ENCODE measurements at places on chromosomes 16 and 17.

GRCh38 chr17:17749921-17750320 is 68.7 kb downstream of the RAI1 start:
- DNase-seq, result no peak

GRCh38 chr16:125011-125410 is 13.5 kb downstream of the NPRL3 start:
- DNase-seq, result no peak

DNA sequence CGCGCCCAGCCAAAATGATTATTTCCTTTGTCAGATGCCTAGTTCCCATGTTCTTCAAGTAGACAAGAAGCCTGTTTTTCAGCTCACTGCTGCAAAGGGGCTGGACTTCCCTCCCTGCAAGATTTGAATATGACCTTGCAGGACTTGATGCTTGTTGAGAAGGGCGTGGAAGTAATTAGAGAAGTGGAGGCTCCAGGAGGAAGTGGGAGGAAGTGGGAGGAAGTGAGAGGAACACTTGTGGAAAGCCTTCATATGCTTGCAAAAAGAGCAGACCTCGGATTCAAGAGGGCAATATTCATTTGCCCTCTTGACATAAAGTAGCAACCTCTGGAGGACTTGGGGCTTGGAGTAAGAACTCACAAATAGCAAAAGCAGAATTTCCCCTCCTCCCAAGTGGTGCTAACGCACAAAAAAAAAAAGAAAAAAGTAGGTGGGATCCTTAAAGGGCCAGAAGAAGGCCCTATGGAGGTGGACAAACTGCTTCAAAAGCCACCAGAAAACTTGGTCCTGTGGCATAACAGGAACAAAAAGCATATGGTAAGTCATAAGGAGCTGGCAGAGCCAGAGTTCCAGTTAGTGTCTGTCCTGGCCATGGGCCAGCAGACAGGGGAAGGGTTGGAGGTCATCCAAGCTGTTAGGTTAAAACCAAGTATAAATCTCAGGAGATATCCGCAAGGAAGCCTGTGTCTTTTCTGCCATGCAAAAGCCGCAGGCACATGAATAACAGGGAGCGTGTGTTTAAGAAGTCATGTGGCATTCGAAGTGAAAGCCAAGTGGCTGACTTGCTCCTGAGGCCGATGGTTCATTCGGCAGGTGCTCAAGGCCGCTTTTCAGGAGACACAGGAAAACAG is 20.6 kb upstream of the PRKAR1A start:
- DNase-seq, result no peak

DNA sequence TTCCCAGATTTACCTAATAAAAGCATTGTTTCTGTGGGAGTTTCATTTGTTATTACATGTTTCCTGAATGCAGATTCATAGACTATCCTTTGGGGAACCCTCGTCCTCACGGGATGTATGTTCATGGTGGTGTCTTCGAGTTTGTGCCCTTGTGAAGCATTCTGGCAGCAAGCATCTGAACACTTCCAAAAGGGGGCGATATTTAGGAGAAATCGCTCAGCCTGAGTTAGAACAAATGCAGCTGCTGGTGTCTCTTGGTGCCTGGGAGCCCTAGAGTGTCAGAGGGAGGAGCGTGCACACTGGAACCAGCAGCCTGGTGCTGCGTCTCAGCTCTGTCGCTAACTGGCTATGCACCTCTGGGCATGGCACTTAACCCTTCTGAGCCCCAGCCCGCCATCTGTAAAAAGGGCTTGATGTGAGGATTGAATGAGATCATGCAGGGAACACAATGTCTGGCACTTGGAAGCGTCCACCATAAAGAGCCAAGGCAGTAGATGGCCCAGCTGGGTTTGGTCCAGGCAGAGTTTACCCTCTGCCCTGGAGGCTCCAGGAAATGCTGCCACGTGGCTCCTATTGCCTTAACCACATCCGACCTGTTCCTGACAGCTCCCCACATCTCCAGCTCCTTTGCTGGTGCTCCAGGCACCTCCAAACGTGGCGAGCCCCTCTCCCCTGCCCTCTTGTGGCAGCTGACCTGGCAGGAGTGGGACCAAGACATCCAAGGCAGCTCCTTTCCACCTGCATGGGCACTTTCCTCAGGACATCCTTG is 25.0 kb upstream of the C16orf78 start:
- DNase-seq, result no peak

DNA sequence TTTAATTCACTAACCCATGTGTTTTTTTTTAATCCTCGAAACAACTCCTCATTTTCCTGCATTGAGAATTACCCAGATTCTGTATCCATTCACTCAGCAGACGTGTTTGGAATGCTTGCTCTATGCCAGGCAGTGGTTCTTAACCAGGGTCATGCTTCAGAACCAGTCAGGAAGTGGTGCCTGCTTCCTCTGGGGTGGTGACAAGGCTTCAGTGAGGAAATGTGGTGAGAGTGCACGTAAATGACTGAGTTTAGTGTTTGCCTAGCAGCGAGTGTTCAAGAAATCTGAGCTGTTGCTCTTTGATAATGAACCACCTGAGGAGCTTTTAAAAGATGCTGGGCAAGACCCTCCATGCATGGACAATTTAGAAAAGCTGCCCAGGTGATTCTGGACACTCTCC is 9.9 kb downstream of the ZFP90 start:
- DNase-seq, result no peak

GRCh38 chr17:50926523-50926922 is 60.4 kb upstream of the TOB1 start:
- DNase-seq, result no peak

DNA sequence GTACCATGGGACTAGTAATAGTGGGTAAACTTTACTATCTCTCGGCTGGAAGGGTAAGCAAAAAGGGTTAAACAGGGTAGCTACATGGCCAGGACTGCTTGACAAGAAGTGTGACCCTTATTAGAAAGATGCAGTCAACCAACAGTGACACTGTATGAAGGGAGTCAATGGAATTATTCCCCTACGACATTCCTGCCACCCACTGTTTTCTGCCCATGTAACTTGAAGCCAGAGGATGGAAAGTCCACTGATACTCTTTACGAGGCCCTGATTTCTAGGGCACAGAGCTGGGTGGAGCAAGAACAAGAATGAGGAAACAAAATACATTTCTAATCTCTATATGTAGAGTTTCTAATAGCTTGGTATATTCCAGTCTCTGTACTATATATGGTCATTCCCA is 1102.5 kb downstream of the CDH11 start:
- DNase-seq, result no peak

DNA sequence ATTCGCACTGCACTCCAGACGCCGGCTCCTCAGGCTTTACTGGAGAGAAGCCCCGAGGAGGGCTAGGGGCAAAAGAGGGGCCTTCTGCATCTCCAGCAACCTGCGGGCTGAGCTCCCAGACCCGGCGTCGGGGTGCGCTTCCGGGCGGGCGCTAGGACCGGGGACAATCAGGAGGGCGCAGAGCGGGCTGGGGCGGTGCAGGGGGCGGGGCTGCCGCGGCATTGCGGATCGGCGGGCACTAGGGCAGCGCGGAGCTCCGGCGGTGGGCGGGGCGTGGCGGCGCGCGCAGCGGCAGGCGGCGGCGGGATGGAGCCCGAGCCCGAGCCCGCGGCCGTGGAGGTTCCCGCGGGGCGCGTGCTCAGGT is at the start of gene TSEN54:
TSEN54 (plus strand) TSS at position 274 of the 364 bp plus-strand sequence; CDS start at position 307, 33 bp downstream.
- DNase-seq, result peak; percentile 33

GRCh38 chr17:64773836-64774761 is 112.0 kb upstream of the SMURF2 start:
- no peak for DNase-seq

GRCh38 chr17:66438101-66438500 is 135.7 kb downstream of the PRKCA start:
- no peak for DNase-seq

DNA sequence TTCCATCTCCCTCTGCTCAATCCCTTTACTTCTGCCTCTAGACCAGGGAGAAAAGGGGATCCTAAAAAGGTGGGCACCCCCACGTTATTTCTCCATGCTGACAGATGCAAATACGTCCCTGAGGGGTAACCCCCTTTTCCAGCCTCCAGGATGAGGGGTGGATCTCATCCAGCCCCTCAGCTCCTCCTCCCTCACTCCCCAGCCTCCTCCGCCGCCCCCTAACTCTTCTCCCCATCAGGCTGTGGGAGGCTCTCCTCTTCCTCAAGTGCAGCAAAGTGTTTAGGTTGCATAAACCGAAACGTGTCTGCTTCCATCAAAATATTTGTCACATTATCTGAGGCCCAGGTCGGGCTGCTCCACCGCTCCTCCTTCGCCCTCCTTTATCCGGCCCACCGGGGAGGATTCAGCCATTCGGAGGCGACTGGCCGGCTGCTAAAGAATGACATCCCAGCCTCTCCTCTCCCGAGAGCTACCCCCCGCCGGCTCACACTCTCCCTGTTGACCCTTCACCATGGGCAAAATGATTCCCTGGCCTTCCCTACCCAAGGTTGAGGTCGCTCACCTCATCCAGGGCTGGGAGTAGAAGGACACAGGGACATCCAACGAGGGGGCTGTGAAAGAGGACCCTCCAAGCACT is 1.2 kb upstream of the C1QL1 start:
- no peak for DNase-seq

DNA sequence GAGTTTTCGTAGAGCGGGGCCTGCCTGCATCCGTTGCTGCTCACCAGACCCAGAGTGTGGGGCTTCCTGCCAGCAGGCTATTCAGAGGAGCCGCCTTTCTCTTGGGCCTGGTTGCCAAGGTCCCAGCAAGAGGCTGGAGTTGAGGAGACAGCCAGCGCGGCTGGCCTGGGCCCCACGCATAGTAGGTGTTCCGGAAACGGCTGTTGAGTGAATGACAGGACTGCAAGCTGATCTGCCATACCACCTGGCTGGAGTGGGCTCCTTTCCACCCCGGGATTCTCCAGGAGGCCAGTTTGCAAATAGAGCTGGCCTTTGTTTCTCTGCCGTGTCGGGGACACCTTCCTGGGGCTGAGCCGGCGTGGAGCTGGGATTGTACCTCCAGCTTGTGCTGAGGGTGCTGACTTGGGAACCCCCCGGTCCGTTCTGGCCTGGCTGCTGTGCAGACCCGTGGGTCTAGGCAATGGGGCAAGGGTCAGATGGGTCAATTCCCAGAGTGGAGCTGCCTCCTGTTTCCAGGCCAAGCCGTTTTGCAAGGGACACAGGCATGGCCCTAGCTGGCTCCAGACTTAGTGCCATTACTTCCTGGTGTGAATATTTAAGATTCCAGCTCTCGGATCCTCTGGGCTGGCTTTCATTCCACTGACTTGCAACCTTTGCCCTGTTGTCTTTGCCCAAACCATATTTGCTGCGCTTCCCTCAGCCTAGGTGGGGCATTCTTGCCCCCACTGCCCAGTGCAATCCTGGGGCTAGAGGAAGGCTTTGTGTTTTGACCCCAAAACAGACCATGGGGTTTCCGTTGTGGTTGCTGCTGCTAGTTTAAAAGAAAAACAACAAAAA is 68.8 kb downstream of the CMIP start:
- no peak for DNase-seq

DNA sequence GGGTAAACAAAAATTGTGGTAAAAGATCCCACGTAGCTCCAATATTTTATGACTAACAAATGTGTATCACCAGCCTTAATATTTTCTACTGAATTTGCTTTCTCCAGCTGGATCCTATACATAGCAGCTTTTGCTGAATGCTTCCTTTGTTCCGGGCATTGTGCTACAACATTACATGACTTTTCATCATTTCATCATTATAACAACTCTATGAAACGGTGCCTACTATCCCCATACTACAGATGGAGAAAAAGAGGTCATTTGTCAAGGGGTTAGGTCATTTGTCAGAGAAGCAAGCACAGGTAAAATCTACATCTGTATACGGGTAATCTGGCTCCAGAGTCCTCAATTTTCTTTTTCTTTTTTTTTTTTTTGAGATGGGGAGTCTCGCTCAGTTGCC is 74.3 kb downstream of the KANSL1 start:
- no peak for DNase-seq

GRCh38 chr16:86550281-86550680 is 4.8 kb downstream of the MTHFSD start:
- no peak for DNase-seq

DNA sequence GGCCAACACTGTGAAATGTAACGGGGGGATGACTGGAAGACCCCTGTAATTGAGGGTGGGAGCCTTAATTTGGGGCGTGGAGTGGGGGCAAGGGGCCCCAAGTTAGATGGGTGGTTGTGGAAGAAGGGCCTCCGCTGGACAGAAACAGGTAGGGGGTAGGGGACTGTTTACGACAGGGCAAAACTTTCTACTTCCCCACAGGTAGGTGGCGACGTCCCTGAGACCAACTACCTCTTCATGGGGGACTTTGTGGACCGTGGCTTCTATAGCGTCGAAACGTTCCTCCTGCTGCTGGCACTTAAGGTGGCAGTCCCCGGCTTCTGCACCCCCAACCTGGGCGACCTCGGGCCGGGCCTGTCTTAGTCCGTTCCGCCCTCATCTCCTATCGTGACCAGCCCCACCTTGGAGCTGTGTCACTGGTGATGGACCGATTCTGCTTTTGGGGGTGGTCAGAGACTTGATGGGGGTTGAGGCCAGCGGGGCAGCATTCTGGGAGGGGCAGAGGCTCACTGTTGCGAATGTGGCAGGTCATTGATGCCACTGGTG is 6.8 kb downstream of the PPP4C start:
- no peak for DNase-seq

GRCh38 chr17:70278844-70279462 is 109.6 kb downstream of the KCNJ2 start:
- DNase-seq, result no peak

DNA sequence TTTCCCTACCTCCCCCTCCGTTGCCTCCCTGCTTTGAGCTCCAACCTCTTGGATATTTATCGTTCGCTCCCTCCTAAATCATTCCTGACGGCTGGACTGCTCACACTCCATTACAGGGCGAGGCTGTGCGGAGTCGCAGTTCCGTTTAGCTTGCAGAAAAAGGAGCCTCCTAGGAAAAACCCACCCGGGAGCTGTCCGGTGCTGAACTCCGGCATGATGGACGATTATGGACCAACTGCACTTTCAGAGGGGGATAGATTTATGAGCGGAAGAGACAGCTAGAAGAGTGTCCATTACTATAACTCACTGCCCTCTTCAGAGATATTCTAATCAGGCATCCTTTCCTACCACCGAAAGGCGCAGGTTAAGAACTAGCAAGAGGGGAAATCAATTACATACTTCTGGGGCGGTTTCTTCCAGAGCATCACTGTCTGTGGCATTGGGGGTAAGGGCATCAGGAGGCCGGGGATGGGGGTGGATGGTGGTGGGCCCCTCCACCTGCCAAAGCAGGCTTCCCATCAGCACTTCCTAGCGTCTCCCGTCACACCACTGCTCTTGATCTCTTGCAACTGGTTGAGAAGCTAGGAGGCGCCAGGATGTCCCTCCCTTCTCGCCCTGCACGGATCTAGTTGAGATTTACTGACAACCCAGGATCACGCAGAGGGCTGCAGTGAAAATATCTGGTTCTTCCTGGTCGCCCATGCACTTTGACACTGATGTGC is 251.2 kb downstream of the ENGASE start:
- DNase-seq, result no peak

DNA sequence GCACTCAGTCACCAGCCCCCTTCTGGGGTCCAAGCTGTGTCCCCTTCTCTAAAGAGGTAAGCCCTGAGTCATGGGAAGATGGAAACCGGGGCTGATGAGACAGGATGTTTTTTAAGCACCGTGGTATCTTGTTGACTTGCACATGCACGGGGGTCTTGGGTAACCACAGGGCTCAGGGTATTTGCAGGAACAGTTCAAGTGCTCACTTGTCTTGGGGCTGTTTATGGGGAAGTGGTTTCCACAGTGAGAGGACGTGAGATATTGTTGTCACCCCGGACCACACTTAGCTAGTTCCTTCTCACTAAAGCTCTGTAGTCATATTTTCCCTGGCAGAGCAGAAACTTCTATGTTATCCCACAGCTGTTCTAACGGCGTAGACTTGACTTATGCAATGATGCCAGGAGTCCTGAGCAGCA is 7.7 kb downstream of the CCL3L1 start:
- DNase-seq, result no peak
